G401 (cell line): ENCODE measurements at places on chromosomes 3 and 15.
A peak's percentile ranks its signal among the peaks of the same experiment; 100 is the strongest.

DNA sequence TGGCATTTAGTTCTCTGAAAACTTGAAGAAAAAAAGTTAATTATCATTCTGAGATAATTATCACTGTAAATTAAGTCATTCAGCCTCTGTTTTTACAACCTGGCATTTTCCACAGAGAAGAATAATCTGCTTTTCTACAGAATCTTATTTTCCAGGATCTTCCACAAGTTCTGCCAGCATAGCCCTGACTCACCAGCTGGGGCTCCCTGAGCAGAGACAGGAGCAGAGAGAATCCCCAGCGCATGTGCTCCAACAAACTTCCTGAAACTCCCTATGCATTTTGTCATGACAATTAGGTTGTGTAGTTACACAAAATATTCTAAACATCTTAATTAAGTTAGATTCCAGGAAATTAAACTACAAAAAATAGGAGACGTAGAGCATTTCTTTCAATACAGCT, 32.1 kb upstream of the TMEM207 start:
- DNase-seq = no peak

- no peak for DNase-seq
Measured at GRCh38 chr15:92146511-92147150, 247.1 kb upstream of the ST8SIA2 start.

DNA sequence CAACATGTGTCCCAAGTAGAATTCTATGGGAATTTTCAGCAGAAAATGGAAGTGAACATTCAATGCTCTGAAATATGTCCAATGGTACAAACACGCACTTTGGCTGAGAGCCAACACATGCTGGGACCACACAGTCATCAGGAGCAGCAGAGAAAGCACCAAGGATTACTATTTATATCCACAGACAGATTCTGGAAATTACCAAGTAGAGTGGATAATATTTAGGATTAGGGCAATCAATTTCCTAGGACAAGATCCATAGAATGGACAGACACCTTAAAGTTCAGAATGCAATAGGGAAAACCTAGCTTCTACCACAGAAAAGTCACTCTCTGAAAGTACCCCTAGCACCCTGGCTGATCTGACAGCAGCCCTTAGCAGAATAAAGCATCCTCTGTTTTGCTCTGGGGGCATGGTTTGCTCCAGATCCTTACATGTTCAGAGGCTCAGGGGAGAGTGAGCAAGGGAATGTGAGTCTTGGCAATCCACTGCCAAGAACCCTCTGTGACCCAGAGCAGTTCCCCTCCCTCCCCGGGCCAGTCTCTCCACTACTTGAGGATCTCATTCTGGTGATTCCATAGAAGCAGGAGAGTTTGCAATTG, 206.0 kb upstream of the WNT5A start:
- peak; percentile 75 for DNase-seq

DNA sequence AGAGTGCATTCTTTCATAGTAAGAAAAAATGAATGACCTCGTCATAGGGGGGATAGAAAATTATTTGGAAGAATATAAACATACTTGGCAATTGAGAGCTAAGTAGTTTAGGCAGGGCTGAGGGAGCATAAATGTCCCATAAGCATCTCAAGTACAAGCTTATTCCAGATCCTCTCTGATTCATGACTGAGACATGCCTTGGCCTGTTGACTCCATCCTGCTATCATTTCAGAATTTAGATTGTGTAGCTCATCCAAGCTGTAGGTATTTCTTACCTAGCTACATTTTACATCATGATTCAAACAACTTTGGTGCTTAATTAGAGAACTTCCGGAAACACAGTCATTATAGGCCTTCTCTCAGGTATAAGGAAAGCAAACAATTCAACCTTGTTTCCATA, 12.3 kb downstream of the POGLUT1 start:
- no peak for DNase-seq

- DNase-seq = no peak
Measured at GRCh38 chr3:135271177-135272025, 476.3 kb downstream of the EPHB1 start.

- no peak for DNase-seq
Measured at GRCh38 chr3:130379274-130379673, 33.8 kb downstream of the COL6A5 start.

- DNase-seq = no peak
Measured at GRCh38 chr15:41937568-41937923, 34.8 kb downstream of the EHD4 start.

GRCh38 chr3:139339219-139339906, 4.5 kb upstream of the MRPS22 start:
- no peak for DNase-seq

DNA sequence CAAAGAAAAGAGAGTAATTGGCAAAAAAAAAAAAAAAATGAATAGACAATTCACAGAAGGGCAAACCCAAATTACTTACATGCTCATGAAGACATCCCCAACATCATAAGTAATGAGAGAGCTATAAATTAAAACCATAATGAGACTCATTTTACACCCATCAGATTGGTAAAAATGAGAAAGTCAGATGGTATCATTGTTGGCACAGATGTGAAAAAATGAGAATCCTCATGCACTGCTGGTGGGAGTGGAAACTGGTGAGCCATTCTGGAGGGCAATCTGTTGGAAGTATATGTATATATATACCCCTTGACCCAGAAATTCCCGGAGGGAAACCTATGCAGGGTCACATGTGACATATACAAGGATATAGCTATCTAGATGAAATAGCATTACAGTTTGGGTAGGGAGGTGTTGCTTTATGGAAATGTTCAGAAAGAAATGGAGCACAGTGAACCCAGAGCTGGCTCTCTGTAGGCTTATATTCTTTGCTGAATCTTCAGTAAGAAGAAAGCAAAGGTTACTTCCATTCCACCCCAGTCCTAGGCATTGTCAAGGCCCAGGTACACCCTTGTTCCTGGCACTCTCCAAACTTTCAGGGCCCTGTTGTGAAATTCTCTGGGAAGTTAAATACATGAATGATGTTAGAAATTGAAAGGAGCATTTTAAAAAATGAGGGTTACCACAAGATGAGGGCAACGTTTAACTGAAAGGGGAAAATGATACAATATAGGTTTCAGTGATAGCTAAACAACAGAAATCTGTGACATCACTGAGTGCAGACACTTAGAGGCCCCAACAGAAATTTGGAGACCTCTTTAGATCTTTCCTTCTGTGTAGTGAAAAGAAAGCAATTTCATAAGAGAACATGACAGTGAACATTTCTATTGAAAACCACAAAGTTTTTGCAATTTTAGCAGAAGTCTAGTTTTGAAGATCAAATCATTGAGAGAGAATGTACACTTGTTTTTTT, 132.7 kb upstream of the TPRG1 start:
- DNase-seq = no peak

- no peak for DNase-seq
Measured at GRCh38 chr3:131075632-131076328, 49.1 kb downstream of the NEK11 start.

DNA sequence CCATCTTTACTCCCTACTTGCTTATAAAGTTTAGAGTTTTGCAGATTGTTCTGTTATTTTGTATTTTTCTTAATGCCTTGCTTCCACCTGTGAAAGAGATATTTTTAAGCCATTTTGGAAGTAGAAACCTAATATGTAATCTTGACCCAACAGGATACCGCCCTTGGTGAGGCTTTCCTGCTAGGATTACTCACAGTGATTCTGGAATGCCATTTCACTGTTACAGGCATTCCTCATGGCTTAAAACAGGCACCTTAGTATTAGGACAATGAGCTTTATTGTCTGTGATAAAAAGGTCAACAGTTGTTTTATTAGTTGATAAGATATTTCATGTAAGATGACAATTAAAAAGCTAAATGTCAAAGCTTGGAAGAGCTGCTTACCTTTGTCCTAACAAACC, 58.2 kb downstream of the PHLDB2 start:
- no peak for DNase-seq
